B cell (primary cell): ENCODE measurements at places on chromosomes 16 and 17. TPM values are rescaled to one million over a fixed set of nuclear protein-coding genes. Genes with fewer than 3 reads are reported as not detected.

ZPBP2 gene
- total RNA-seq: 1.7 and 2.0 TPM in 2 replicates

SLC43A2 gene
- total RNA-seq: 204 and 222 TPM in 2 replicates

CAPNS2 gene
- not detected in 2 replicates for total RNA-seq

CBX2 gene
- total RNA-seq: 0.07 and 0.47 TPM in 2 replicates
